ENCODE measurements at places on chromosomes 1 and 21.
A peak's percentile ranks its signal among the peaks of the same experiment; 100 is the strongest.

- DNase-seq, result no peak
These were observed 16.3 kb downstream of the LYPLAL1 start for GRCh38 chr1:219189952-219190351.

DNA sequence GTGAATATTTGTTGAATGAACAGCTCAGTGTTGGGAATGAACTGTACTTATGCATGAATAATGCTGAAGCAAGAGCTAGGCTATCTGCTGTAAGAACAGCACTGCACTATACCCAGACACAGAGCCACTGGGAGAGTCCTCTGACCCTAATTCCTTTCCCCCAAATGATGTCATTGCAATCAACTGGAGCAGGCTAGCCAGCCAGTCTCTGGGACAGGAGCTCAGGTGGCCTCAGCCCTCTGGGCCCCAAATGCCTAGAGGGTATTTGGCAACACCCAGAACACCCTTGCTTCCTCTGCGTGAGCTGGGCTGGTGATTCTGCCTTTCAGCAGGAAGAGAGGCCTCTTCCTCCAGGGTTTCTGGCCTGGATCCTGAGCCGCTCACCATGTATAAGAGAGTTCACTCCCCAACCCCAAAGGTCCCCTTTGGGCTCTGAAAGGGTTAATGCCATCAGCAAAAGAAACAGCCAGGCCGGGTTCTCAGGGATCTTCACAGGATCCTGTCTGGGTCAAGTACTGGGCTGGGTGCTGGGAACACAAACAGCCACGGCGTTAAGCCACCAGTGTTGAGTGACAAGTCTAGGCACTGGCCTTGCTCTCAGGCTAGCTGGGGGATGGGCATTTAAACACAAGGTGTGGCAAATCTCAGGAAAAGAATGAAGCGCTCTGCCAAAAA, 3.7 kb upstream of the PADI4 start:
- DNase-seq, result no peak

- DNase-seq, result no peak
These were observed 853.4 kb downstream of the KCNT2 start for GRCh38 chr1:195754874-195755273.

- no peak for DNase-seq
These were observed 17.5 kb downstream of the ADGRB2 start for GRCh38 chr1:31746687-31747086.

DNA sequence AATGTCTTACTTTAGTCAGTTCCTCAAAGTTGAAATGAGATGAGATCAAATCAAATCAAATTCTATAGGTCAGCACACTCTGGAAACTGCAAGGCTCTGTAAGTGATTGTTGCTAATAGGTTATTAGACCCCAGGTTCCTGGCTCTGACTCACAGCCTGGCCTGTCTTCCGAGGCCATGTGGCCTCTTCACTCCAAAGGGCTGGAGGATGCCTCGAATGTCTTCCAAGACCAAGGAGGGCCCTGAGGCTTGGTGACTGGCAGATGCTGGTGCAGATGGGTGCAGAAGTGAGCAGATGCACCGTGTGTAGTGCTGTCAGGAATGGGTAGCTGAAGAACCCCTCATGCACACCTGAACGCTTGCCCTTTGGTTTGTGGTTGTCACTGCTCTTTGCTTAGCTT, 113.4 kb downstream of the MAB21L3 start:
- DNase-seq, result no peak

- no peak for DNase-seq
These were observed 51.5 kb downstream of the KAZN start for GRCh38 chr1:14649976-14650375.

DNA sequence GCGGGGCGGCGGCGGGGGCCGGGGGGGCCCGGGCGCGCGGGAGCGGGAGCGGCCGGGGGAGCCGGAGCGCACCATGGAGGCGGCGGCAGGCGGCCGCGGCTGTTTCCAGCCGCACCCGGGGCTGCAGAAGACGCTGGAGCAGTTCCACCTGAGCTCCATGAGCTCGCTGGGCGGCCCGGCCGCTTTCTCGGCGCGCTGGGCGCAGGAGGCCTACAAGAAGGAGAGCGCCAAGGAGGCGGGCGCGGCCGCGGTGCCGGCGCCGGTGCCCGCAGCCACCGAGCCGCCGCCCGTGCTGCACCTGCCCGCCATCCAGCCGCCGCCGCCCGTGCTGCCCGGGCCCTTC, 546 bp downstream of the SKI start:
- DNase-seq, result peak; percentile 43

DNA sequence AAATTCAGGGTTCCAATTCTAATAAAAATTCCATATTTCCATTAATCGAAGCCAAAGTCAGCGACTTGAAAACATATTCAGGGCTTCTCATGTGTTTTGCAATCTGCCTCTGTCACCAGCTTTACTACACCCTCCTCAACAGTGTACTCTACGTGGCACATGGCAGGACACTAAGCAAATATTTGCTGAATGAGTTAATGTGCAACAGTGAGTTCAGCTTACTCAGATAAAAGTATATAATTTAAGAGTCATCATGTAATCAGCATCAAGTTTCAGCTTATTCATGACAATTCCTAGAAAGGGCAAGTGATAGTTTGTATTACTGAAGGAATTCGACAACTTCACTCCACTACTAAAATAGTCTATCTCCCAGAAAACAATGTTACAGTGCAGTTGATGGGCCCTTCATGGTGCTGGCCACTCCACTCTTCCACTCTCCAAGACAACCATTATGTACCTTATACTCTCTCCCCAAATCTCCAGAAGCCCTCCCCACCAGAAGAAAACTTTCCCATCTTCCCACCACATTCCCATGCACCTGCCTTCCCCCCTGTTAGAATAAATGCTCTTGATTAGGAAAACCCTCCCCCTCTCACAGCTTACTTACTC, 97.3 kb downstream of the TTLL7 start:
- no peak for DNase-seq

GRCh38 chr1:82317671-82318070, 516.9 kb downstream of the ADGRL2 start:
- no peak for DNase-seq

- peak; percentile 63 for DNase-seq
These were observed 5.7 kb downstream of the GPR88 start for GRCh38 chr1:100543640-100544039.

- no peak for DNase-seq
These were observed 908.2 kb upstream of the ADGRL2 start for GRCh38 chr1:80892539-80892938.

- no peak for DNase-seq
These were observed 12.5 kb upstream of the SPOCD1 start for GRCh38 chr1:31828341-31828740.

- DNase-seq, result no peak
These were observed 43.8 kb downstream of the C1orf198 start for GRCh38 chr1:230824551-230824918.

- DNase-seq, result no peak
These were observed 75.9 kb downstream of the LRRC8C start for GRCh38 chr1:89708751-89709375.

DNA sequence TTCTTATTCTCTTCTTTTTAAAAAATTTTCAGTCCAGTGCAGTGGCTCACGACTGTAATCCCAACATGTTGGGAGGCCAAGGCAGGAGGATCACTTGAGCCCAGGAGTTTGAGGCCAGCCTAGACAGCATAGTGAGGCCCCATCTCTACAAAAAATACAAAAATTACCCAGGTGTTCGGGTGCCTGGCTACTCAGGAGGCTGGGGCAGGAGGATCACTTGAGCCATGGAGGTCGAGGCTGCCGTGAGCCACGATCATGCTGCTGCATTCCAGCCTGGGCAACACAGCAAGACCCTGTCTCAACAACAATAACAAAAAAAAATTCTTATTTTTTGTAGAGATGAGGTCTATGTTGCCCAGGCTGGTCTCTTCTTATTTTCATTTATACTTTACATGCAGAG, 7.9 kb downstream of the PLA2G2D start:
- no peak for DNase-seq

- DNase-seq, result no peak
These were observed 71.0 kb downstream of the MAB21L3 start for GRCh38 chr1:116182019-116182714.

DNA sequence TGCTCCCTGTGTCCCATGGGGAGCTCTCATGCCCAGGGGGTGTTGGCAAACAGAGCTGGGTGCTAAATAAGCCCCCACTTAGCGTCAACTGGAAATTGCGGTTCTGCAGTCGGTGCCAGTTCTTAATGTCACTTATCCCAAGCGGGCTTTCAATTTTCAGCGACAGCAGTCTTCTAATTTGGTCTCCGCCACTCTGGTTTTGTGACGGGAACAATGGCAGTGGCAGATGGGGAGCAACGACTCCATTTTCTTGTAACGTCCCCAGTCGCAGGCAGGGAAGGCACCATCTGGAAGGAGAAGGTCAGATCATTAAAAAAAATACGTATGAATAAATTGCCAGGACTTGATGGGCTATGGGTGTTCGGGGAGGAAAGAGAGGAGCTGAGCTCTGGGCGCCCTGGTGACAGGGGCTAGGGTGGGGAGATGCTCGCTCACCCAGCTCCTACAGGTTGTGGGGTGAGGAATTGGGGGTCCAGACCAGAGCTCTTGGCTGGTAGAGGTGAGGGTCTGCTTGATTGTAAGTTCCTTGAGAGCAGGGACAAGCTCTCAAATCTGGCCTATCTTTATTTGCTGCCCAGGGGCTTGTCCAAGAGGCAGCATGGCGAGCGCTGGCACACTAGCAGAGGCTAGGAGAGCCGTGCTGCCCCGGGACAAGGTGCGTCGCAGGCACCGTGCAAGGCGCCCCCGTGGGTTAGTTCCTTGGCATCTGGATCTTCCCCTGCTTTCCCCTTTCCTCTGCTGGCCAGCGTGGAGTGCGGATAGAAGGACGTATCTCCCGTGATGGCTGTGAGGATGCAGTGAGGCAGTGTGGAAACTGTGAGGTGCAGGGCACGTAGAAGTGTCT, 105.8 kb downstream of the ARHGEF10L start:
- DNase-seq, result no peak

DNA sequence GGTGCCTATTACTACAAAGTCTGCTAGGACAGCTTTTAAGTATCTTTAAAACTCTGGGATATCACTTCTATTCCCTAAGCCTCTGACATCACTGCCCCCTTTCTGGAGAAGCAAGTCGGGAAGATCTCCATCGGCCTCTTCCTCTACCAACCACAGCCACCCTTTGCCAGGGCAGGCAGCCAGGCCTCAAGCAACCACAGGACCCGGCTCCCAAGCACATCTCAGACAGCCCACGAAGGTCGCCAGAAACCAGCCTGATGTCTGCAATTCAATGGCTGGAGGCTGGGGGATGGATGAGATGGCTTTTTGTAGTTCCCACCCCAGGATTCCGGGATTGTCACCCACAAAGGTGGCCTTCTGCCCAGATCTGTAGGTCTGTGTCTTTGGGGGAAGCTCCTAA, 70.7 kb downstream of the LGR6 start:
- no peak for DNase-seq

DNA sequence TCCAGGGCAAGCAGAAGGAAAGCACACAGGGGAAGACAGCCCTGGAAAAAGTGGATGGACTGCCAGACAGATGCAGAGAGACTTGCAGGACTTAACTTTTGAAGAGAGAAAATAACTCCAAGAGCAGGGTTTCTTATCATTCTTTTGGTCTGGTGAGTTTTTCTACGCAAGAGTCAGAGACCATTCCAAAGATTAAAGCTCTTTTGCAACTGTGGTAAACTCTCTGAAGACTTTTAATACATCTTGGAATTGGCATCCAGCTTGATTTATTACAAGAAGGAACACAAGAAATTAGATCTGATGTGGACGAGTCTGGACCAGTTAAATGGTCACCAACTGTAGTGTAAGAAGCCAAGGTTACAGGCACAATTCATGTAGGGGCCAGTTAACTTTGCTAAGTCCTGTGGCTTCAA, 153.4 kb downstream of the SIPA1L2 start:
- no peak for DNase-seq
